ELF-1 (cell line): ENCODE measurements at places on chromosomes 16 and 17.
A peak's percentile ranks its signal among the peaks of the same experiment; 100 is the strongest.

GRCh38 chr17:18966831-18967624, 15.1 kb downstream of the SLC5A10 start:
- no peak for DNase-seq

GRCh38 chr17:81680150-81680549, 3.4 kb downstream of the ARL16 start:
- no peak for DNase-seq

- DNase-seq: no peak
Measured at GRCh38 chr17:69880591-69881112, 194.4 kb upstream of the KCNJ16 start.

DNA sequence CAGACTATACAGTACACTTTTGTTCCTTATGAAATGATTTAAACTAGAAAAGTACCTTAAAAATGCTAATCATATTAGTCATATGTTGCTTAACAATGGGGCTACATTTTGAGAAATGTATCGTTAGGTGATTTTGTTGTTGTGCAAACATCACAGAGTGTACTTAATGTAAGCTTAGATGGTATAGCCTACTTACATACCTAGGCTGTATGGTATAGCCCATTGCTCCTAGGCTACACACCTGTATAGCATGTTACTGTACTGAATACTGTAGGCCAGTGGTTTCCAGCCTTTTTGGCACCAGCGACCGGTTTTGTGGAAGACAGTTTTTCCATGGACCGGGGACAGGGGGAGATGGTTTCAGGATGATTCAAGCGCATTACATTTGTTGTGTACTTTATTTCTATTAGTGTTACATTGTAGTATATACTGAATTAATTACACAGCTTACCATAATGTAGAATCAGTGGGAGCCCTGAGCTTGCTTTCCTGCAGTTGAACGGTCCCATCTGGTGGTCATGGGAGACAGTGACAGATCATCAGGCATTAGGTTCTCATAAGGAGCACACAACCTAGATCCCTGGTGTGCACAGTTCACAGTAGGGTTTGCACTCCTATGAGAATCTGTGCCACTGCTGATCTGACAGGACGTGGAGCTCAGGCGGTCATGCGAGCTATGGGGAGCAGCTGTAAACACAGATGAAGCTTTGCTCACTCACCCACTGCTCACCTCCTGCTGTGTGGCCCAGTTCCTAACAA, 35.0 kb upstream of the MRC2 start:
- no peak for DNase-seq

- DNase-seq: peak; percentile 46
Measured at GRCh38 chr16:51125992-51126391, 25.1 kb downstream of the SALL1 start.
